Activated T-helper 2 cell treated with anti-CD3 and anti-CD28 coated beads, Interferon-gamma antibody, Interleukin-2, Interleukin-4, amounts not matched to agents 10 μg/mL and 5 μg/mL and 100 μg/mL, durations not matched to agents 14 hours and 24 hours and 36 hours (primary cell): ENCODE measurements at places on chromosomes 2 and 18. TPM values are rescaled to one million over a fixed set of nuclear protein-coding genes. Genes with fewer than 3 reads are reported as not detected.

The NDC80 gene
- 41.5 and 43.0 TPM in 2 replicates for total RNA-seq

The INO80B gene
- 45.2 and 48.5 TPM in 2 replicates for total RNA-seq

GRCh38 chr18:79465392-79465991 is 69.8 kb downstream of the NFATC1 start:
- H3K27ac ChIP-seq: peak overlapping the region; percentile 42
- no peaks in the 10 kb centered on the region for H3K27me3 ChIP-seq
- peaks cover 49% of the 10 kb centered on the region for H3K36me3 ChIP-seq

- H3K27me3 ChIP-seq: peaks cover 8% of the 10 kb centered on the region
- H3K27ac ChIP-seq: no peak overlapping the region
- H3K4me3 ChIP-seq: no peak overlapping the region
- DNase-seq: no peak
- no peaks in the 10 kb centered on the region for H3K36me3 ChIP-seq
Measured at GRCh38 chr2:222972420-222972819, 79.6 kb upstream of the KCNE4 start.

DNA sequence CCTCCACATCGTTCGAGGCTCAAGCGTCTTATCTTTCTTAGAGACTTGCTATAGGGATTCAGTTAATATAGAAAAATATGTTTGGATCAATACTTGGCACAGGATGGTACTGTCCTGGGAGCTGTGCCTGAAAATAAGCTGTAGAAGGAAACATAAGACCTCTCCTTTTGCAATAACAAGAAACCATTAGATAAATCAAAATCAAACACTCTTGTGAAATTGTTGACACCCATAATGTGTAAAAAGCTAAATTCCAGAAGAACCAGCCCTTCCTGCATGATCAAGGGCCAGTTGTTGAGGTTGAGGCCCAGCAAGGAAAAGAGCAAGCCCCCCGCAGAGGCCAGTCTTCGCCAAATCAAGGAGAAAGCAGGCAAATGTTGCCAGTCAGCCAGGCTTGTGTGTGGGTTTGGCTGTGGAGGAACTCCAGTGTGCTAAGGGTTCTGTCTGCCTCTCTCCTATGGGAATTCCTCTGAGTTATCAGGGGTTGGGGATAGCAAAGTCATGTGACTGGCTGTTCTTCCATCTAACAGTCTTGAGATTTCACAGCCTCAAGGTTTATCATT is 185.7 kb downstream of the ACKR3 start:
- no peaks in the 10 kb centered on the region for H3K4me1 ChIP-seq
- H3K4me3 ChIP-seq: no peak overlapping the region
- H3K27me3 ChIP-seq: peaks cover 7% of the 10 kb centered on the region

GRCh38 chr2:16302431-16303272 is 362.3 kb downstream of the MYCN start:
- peak overlapping the region; percentile 48 for H3K4me3 ChIP-seq
- DNase-seq: no peak
- H3K36me3 ChIP-seq: no peaks in the 10 kb centered on the region
- H3K27me3 ChIP-seq: peaks cover 7% of the 10 kb centered on the region

GRCh38 chr2:58512878-58513277 is 271.8 kb upstream of the FANCL start:
- no peaks in the 10 kb centered on the region for H3K36me3 ChIP-seq
- no peaks in the 10 kb centered on the region for H3K27me3 ChIP-seq
- no peak overlapping the region for H3K27ac ChIP-seq
- DNase-seq: no peak

DNA sequence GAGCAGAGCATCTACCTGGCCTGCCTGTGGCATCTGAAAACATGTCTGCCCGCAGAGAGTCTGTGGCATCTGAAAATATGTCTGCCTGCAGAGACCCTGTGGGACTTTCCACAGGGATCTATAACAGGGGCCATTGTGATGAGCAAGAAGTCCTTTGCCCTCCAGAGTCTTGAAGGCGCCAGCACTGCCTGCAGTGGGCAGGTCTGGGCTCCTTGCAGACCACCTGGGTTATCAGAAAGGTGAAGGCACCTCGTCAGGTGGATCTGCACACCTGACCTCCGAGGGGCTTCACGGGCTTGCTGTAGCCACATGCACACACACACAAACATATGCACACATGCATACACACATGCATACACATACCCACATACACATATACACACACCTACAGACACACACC is 189.5 kb upstream of the HDAC4 start:
- no peaks in the 10 kb centered on the region for H3K36me3 ChIP-seq
- H3K27ac ChIP-seq: no peak overlapping the region
- H3K4me1 ChIP-seq: no peaks in the 10 kb centered on the region
- no peaks in the 10 kb centered on the region for H3K27me3 ChIP-seq
- DNase-seq: no peak

DNA sequence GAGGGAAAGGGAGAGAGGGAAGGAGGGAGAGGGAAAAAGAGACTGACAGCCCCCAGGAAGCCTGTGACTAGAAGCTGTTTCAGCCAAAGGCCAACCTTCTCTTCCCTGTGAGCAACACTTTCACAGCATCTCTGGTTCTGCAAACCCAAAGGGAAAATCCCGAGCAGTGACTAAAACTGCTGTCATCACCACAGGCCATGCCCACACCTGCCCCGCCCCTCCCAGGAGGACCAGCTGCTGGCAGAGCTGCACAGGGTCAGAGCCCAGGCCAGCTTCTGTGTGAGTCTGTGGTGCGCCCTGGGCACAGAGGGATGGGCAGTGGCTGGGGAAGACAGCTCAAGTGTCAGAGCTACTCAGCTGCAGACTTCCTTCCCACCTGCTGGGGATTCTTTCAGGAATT is 64.9 kb upstream of the OTOS start:
- no peak for DNase-seq
- no peak overlapping the region for H3K27ac ChIP-seq
- no peaks in the 10 kb centered on the region for H3K36me3 ChIP-seq

- H3K27ac ChIP-seq: no peak overlapping the region
- peaks cover 5% of the 10 kb centered on the region for H3K4me1 ChIP-seq
- H3K4me3 ChIP-seq: no peak overlapping the region
- H3K36me3 ChIP-seq: no peaks in the 10 kb centered on the region
Measured at GRCh38 chr18:32730068-32730467, 42.8 kb downstream of the KLHL14 start.
